ENCODE measurements at places on chromosomes 4 and X.

- no peak for DNase-seq
Measured at GRCh38 chrX:6813836-6814370, 279.0 kb upstream of the VCX3A start.

DNA sequence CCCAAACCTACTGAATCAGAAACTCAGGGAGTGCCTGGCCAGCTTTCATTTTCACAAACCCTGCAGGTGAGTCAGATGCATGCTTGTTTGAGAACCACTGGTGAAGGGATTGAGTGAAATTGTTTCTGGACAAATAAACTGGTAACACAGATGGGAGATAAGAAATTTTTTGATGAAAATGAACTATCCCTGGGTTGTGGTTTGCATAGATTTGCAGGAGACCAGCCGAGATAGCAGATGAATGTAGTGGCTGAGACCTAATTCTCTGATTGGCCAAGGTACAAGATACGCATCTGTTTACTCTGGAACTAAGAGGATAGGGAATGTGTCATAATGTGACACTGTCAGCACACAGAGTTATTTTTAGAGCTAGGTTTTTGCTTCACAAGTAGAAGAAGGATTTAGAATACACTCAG lies 117.8 kb upstream of the NOCT start:
- peak; percentile 26 for DNase-seq

DNA sequence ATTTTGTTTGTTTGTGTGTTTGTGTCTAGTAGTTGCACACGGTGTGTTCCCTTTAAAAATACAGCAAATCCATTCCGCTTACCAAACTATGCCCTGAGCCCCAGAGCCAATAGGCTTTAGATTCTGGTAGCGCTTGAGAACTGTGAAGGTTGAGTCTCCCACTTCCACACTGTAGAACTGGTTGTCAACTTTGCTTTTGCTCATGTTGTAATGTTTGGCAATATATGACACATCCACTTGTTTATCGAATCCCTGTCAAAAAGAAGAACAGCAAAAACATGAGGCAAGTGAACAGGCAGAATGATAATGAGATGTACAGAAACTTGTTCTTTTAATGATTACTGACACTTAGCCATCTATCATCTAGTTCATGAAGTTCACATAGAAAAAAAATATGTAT lies 200.6 kb downstream of the MAPK10 start:
- DNase-seq = no peak

- no peak for DNase-seq
Measured at GRCh38 chr4:147044241-147044640, 98.6 kb upstream of the TTC29 start.

GRCh38 chrX:109190542-109190941 lies 291.3 kb downstream of the GUCY2F start:
- no peak for DNase-seq

GRCh38 chr4:101865501-101866062 lies 75.1 kb downstream of the BANK1 start:
- peak; percentile 18 for DNase-seq

DNA sequence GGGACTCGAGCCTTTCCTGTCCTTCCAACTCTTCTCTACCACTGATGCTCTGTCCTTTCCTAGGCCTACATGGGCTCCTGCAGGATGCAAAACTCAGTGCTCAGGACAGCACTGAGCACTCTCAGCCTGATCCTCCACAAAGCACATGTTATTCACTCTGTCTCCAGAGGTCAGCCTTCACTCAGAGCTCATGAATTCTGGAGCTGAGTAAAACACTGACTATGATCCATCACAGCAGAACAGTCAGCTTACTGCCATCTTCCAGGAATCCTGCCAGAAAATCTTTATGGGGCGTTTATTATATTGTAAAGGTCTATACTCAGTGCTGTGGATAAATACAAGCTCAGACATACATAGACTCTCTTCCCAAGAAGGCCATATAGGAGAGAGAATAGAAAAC lies 121.5 kb upstream of the CPEB2 start:
- no peak for DNase-seq

- no peak for DNase-seq
Measured at GRCh38 chr4:4386736-4387392, at the start of gene NSG1. TSS of gene NSG1 (plus strand) at chr4:4387102. CDS start at chr4:4387630, 528 bp downstream.

GRCh38 chr4:161919442-161920220 lies 244.2 kb downstream of the FSTL5 start:
- no peak for DNase-seq

GRCh38 chrX:108699368-108699767 lies 37.0 kb downstream of the IRS4 start:
- no peak for DNase-seq

All from amniotic stem cell (primary cell).